ENCODE measurements at places on chromosomes 16 and 17.

DNA sequence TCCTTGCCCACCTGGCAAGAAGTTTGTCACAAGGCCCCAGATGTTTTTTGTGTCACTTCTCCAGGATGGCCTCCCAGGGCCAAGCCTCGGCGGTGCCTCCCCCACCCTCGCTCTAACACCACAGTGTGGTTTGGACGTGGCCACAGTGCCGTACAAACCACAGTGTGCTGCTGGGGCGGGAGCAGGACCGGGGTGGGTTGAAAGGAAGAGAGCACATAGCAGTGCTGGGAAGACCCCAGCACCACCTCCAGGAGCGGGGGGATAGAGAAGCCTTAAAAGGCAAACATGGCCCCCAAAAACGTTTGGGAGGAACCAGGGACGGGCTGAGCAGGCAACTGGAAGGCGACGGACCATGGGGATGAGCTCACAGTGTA is 5.0 kb upstream of the BCL6B start:
- DNase-seq, result no peak

GRCh38 chr16:3787924-3788661 is 70.8 kb upstream of the TRAP1 start:
- no peak for DNase-seq

DNA sequence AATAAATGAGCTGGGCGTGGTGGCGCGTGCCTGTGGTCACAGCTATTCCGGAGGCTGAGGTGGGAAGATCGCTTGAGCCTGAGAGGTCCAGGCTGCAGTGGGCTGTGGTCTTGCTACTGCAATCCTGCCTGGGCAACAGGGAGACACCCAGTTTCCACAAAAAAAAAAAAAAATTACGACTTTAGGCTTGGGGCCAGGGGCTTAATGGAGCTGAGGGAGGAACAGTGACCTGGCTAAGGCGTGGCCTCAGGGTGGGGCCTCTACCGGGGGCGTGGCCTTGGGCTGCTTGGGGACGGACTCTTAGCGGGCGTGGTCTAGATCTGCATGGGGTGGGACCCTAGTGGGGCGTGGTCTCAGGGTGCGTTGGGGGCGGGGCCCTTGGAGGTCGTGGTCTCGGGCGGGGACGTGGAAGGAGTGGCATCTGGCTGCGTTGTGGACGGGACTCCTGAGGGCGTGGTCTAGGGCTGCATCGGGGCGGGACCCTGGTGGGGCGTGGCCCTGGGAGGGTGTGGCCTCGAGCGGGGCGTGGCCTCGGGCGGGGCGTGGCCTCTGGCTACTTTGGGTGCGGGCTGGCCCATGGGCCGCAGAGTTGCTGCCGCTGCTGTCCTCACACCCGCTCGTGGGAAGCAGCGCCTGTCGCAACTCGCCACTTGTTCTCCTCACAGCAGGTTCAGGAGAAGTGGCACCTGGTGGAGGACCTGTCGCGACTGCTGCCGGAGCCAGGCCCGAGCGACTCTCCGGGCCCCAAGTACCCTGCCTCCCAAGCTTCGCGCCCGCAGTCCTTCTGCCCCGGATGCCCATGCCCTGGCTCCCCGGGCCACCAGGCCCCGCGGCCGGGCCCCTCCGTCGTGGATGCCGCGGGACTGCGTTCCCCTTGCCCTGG is 5.8 kb upstream of the C17orf99 start:
- peak; percentile 88 for DNase-seq

- DNase-seq, result peak; percentile 15
Observed at GRCh38 chr17:19645734-19646201, 2.8 kb upstream of the ALDH3A2 start.

DNA sequence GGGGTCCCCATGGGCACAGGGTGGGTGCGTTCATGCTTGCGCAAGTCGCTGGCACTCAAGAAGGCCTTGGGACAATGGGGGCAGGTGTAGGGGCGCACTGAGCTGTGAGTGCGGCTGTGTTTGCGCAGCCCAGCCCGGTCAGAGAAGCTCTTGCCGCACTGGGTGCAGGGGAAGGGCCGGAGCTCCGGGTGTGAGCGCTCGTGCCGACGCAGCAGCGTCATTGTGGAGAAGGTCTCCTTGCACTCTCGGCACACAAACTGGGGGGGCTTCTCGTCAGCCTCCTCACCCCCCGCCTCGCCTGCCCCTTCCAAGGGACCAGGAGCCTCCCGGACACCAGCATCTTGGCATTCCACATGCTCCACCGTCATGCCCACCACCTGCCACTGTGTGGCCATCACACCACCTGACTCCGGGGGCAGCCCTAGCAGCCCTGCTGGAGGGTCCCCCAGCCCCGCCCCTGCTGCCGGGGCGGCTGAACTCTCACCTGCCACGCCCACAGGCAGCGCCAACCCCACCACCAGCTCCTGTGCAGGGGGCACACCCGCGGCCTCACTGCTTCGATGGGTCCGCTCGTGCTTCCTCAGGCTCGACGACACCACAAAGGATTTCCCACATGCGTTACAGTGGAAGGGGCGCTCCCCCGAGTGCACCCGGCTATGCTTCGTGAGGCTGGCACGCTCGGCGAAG is 12.8 kb downstream of the ZNF668 start:
- DNase-seq, result no peak
